ENCODE measurements at places on chromosomes 12 and 14.

- no peak for DNase-seq
Observed at GRCh38 chr12:80101126-80101525, 1.8 kb downstream of the OTOGL start.

GRCh38 chr14:95943699-95944098 lies 67.1 kb downstream of the TUNAR start:
- DNase-seq, result no peak

DNA sequence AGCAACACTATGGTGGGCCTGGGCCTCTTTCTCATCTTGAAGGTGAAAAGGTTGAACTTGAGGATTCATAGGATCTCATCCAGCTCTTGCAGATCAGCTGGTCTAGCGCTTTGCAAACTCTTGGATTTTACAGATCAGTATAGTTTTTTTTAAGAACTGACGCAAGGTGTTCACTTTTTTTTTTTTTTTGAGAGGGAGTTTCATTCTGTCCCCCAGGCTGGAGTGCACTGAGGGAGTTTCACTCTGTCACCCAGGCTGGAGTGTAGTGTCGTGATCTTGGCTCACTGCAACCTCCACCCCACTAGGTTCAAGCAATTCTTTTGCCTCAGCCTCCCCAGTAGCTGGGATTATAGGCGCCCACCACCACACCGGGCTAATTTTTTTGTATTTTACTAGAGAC lies 20.4 kb upstream of the LGMN start:
- DNase-seq, result no peak

DNA sequence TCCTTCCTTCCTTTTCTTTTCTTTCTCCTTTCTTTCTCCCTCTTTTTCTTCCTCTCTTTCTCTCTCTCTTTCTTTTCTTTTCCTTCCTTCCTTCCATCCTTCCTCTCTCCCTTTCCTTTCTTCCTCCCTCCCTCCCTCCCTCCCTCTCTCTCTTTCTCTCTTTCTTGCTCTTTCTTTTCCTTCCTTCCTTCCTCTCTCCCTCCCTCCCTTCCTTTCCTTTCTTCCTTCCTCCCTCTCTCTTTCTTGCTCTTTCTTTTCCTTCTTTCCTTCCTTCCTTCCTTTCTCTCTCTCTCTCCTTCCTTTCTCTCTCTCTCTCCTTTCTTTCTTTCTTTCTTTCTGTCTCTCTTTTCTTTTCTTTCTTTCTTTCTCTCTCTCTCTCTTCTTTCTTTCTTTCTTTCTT lies 207.6 kb downstream of the ATP23 start:
- no peak for DNase-seq

DNA sequence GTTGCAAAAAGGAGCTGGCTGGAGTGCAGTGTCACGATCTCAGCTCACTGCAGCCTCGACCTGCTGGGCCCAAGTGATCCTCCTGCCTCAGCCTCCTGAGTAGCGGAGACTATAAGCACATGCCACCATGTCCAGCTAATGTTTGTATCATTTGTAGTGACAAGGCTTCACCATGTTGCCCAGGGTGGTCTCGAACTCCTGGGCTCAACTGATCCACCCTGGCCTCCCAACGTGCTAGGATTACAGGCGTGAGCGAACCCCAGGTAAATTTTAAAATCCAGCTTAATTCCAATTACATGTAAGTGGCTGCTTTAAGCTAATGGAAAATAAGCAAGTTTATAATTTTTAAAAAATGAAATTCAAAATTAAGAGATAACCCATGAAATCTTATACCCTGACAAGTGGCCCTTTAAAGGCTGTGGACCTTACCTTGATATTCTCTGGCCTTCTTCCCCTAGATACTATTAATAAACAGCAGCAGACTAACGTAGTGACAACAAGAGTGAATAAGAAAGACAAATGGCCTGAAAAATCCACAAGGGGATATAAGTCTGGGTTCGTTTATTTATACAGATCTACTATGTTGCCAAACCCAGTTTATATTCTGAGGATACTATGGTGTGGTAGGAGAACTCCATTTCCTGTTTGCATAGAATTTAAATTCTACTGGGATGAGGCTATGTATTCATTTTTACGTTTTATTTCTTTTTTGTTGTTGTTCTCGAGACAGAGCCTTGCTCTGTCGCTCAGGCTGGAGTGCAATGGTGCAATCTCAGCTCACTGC lies 25.6 kb upstream of the SLC2A3 start:
- no peak for DNase-seq

DNA sequence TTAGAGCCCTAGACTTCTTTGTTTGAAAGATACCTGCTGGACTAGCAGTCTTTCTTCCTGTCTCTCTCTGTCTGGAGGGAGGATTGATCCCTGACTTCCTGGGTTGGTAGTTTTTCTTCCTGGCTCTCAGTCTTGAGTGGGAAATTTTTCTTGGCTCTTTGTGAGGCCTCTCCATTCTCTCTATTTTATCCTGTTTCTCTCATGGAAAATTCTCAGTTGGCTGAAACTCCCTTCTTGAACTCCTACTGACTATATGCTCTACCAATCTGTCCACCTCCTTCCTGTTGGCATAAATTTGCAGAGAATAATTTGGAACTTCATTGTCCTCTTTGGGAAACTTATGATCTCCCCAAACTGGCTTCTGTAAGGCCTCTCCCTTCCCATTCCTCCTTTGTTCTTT lies 24.1 kb upstream of the MUCL1 start:
- no peak for DNase-seq

DNA sequence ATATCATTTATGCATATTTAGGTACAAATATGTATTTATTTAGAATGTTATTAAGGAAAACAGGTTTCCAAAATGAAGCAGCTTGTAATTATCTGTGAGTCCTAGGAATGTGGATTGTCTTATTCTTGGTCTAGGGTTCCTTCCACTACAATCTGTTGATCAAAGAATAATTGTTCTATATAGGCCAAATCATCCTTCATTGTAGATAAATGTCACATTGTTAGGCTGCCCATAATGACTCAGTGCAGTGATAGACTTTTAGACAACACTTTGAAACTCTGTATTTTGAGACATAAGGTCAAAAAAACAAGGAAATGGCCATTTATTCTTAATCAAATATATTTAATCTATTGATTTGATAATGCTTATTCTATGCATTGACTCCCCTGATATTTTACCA lies 283.0 kb downstream of the ACSS3 start:
- DNase-seq, result no peak

DNA sequence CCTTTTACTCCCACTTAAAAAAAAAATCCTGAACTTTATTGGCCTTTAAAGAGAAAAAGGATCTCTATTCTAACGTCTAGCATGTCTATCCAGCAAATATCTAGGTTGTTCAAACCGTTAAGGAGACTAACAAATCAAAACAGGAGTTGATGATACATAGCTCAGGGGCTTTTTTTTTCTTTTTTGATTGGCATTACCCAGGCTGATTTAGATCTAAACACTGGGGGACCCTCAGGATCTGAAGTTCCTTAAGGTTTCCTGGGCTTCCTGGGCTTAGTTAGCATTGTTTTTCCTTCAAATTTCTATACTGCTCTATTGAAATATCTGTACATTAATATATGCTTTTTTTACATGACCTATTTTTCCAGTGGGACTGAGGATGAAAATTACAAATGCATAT lies 42.3 kb downstream of the EFCAB11 start:
- no peak for DNase-seq

DNA sequence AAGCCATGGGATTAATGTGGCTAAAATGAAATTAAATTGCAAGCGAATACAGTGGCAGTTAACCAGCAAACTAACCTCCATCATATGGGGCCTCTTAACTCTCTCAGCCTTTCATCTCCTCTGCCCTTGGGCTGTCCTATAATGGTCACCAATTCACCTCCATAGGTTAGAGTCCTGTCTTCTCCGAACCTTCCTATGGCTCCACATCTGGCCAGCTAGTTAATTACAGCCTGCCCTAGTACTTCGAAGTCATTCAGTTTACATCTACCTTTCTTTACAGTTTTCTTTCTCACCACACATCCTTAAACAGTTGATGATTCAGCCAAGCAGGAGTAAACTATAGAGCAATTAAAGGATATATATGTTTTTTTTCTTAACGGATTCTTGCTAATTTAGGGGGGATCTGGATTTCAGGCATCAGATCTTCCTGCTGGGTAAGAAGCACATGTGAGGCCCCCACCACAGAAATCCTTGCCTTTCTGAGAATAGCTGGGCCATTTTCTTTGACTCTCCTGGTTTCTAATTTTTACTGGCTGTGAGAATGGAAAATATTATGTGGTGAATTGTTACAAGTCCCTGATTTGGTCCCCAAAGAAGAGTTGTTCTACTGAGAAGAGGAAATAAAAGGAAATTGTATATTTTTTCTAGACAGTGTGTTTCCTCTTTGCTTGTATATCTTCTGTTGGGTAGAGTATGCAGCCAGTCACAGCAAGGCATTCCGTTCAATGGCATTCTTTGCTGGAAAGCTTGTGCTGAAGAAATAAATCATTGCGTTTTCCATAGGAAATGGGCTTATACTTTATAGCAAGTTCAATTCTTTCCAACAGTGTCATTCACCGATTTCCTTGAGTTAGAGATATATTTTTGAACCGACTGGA lies 16.7 kb downstream of the HMGA2 start:
- no peak for DNase-seq
